Fibroblast of villous mesenchyme (primary cell): ENCODE measurements at places on chromosomes 7 and 10. TPM values are rescaled to one million over a fixed set of nuclear protein-coding genes. Genes with fewer than 3 reads are reported as not detected.

DNA sequence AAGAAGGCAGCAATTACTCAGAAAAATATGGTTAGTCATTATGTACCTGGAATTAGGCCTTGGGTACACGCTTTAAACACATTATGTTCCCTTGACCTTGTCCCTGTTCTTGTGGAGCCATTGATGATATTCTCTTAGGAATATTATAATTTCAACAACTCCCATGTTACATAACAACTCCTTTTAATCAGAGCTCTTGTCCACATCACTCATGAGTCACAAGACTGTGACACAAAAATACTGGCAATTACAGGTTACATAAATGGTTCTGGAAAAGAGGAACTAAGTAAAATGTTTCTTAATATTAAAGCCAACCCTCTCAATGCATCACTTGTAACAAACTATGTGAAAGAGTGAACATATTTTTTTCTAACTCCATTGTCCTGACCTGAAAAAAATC lies 143.8 kb upstream of the PCLO start:
- DNase-seq = no peak

The TMEM178B gene
- total RNA-seq = 0.32 and 0.43 TPM in 2 replicates

GRCh38 chr7:98805956-98806838 lies 63.6 kb downstream of the TMEM130 start:
- no peak for DNase-seq

GRCh38 chr10:79472951-79473350 lies 27.5 kb upstream of the ZCCHC24 start:
- DNase-seq = peak; percentile 80

The NFE2L3 gene
- total RNA-seq = 6.1 and 6.9 TPM in 2 replicates

GRCh38 chr7:38428041-38428440 lies 154.6 kb upstream of the TARP start:
- no peak for DNase-seq

DNA sequence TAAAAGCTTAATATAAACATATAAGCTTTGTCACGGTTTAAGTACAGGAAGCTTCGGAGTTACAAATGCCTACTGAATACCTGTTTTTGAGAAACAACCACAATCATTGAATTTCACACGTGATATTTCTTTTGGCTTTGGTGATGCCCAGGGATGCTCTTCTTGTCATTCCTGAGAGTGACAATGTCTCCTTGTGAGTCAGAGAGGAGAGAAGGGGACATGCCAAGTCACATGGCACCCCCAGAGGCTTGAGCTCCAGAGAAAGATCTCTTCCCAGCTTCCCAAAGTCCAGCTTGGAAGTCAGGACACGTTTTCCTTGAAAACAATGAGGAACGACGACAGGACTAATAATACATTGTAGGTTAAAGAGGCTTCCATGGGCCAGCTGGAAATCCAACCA lies 242.4 kb downstream of the ARHGAP21 start:
- DNase-seq = no peak

DNA sequence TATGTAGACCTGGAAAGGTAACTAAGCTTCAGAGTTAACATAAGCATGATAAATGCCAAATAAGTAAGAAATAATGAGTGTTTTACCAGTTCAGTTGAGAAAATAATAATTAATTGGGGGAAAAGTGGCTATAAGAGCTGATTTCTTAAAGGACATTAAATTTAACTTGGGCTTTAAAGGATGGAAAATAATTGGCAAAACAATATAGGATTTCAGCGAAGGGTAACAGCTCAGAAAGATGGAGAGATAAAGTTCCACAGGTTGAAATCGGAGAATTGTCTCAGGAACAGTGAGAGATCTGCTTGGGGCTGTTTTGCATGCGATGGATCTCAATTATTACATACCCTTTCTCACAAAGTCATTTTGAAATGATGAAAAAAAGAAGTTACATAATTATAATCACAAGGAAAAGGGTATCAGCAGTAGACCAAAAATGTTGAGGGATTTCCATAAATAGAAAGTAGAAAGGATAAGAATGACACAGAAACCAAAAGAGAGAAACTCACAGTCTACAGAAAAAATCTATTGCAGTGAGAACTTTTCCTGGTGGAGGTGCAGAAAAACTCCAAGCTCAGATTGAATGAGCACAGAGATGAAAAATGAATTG lies 40.1 kb upstream of the ITGB8 start:
- no peak for DNase-seq

- no peak for DNase-seq
Measured at GRCh38 chr10:3613318-3613717, 171.7 kb downstream of the KLF6 start.

DNA sequence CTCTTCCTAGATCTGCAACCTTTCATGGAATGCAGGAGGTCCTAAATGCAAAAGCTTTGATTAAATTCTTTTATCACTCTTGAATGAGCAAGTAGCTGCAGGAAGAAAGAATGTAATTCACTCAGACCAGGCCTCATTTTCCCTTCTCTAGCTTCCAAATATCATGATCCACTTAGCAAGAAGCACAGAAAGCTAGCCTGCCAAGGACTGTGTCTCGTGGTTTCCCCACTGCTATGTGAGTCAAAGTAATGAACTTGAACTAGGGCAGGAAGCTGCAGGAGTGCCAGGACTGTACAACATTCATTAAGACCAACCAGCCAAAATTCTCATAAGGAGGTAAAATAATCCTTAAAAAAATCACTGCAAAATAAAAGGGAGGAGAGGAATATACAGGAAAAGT lies 379.2 kb downstream of the CALN1 start:
- DNase-seq = no peak

GRCh38 chr7:37759526-37759925 lies 76.0 kb downstream of the GPR141 start:
- DNase-seq = no peak

DNA sequence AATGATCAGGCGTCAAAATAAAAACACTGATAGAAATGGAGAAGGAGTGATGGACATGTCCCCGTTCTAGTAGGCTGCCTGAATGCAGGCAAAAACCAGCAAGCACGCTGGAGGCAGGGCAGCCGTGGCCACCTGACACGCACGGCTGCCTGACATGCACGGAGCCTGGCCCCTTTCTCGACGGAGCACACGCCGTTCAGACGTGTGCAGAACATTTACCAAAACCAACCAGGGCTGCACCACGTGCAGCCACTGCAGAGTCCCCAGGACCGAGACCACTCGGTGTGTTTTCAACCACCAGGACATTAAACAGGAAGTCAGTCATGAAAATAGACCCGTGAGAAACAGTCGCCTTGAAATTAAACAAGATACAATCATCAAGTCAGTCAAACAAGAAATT lies 61.9 kb upstream of the NKX6-2 start:
- DNase-seq = no peak

- peak; percentile 23 for DNase-seq
Measured at GRCh38 chr10:44102726-44103255, 282.1 kb downstream of the CXCL12 start.

- DNase-seq = no peak
Measured at GRCh38 chr7:70695795-70696083, 436.2 kb upstream of the GALNT17 start.

The RASA4B gene
- 2.3 and 3.5 TPM in 2 replicates for total RNA-seq

- DNase-seq = no peak
Measured at GRCh38 chr10:69749178-69750010, 52.3 kb upstream of the COL13A1 start.

The CUEDC2 gene
- 51.0 and 54.8 TPM in 2 replicates for total RNA-seq

DNA sequence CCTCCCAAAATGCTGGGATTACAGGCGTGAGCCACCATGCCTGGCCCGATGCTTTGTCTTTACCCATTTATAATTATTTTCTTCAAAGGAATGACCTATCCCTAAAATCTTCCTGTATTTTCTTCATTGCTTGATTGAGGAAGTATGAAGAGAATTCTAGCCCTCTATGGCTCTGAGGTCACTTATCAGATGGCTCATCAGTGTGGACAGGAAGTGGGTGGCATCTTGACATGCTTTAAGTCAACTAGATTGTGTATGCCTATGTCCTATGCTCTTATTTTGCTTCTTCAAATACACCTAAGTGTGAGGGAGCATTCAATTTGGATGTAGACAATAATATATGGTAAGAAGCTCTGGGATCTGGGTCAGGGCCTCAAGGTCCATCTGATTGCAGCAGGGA lies 1020.5 kb downstream of the LRMDA start:
- DNase-seq = no peak

- peak; percentile 57 for DNase-seq
Measured at GRCh38 chr10:60281792-60282353, 107.8 kb downstream of the ANK3 start.

GRCh38 chr10:48600645-48601505 lies 4.0 kb downstream of the ARHGAP22 start:
- DNase-seq = no peak

DNA sequence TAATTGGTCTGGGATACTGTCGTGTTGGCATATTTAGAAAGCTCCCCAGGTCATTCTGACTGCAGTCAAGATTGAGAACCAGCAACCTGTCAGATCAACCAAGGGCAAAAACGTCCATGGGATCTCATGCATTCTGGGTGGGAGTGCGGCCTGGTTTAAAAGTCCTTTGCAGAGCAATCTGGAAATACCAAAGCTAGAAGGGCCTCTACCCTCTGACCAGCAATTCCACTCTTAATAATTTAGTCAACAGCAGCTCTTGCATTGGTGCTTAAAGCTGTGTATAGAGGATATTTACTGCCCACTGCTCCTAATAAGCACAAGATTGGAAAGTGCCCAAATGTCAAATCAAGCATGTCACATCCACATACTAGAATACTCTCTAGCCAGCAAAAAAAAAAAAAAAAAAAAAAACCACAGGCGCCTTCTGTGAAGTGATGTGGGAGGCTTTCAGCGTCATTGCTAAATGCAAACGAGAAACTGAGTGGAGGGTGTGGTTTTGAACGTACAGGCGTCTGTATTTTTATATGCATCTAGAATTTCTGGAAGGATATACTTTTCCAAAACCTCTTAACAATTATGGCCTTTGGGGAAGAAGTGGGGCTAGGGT lies 44.8 kb upstream of the HSPA12A start:
- no peak for DNase-seq

DNA sequence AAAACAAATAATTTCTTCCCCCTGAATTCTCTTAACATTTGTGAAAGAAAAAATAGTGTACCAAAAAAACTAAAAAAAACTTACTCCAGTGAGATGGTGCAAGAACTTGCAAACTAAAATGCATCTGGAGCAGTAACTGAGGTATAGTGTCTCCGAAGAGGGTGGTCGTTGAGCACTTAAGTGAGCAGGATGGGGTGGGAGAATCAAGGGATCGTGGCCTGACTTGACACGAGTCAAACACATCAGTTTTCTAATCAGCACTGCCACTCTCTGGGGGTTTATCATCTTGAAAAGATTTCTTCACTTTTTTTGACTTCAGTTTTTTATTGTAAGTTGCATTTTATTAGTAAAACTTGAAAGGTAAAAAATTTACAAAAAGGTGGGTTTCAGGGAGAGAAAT lies 2.5 kb downstream of the ZNF273 start:
- DNase-seq = no peak

GRCh38 chr7:138345567-138345966 lies 114.5 kb upstream of the TRIM24 start:
- DNase-seq = no peak

GRCh38 chr7:116241291-116241690 lies 31.0 kb downstream of the TES start:
- no peak for DNase-seq

The CACNB2 gene
- under 0.01 and 1.3 TPM in 2 replicates for total RNA-seq

GRCh38 chr10:61097026-61097425 lies 153.0 kb upstream of the RHOBTB1 start:
- DNase-seq = no peak

The FGFBP3 gene
- 0.86 and 0.97 TPM in 2 replicates for total RNA-seq

- DNase-seq = no peak
Measured at GRCh38 chr7:149267733-149268132, 5.7 kb downstream of the ZNF783 start.

DNA sequence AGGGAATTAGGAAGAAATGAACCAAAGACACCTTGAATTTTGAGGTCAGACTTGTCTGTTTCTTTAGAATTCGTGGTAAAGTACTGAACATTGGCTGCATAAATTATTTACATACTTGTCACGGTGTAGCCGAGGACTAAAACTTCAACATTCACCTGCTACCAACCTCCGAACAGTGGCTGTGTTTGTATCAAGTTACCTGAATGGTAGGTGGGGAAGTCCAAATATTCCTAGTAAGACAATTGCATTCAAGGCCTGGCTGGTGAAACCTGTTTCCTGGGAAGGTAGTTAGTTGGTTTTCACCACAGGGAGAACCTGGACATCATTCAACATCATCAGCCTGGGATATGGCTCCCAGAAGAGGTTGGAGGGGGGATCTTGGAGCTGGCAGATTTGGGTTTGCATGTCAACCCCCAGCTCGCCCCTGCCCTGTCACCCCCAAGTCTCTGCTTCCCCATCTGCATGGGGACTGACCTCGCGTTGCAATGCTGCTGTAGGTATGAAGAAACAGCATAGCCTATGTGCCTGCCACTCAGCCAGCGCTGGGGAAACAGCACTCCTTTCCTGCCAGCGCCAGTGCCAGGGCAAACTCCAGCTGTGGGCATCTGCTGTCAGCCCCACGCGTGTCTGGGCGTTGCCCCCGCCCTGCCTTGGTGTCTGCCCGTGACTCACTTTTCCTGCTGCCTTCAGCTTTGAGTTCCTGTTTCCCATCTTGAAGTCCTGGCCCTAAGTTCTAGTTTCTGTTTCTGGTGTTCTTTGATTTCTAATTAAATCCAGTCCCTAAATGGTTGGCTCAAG lies 12.7 kb upstream of the LARP4B start:
- peak; percentile 59 for DNase-seq

GRCh38 chr7:94050046-94050445 lies 45.9 kb upstream of the BET1 start:
- DNase-seq = no peak

DNA sequence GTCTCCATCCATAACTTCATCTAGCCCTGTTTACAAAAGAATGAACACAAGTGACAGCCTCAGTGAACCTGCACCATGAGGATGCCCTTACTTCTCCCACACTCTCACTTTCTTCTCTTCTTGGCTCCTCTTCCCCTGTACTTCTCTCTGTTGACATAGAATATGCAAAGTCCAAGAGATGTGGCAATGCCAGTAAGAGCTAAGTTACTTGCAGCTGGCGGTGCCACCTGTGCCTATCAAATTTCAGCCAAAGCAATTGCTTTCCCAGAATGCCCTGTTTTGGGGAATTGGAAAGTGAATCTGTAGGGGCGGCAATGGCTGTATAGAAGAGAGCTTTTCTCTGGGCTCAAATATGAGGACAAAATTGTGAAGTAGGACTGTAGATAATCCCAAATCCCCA lies 557.8 kb downstream of the AUTS2 start:
- no peak for DNase-seq

- no peak for DNase-seq
Measured at GRCh38 chr7:91185771-91186170, 78.5 kb upstream of the FZD1 start.

The GPRIN2 gene
- not detected in 2 replicates for total RNA-seq

DNA sequence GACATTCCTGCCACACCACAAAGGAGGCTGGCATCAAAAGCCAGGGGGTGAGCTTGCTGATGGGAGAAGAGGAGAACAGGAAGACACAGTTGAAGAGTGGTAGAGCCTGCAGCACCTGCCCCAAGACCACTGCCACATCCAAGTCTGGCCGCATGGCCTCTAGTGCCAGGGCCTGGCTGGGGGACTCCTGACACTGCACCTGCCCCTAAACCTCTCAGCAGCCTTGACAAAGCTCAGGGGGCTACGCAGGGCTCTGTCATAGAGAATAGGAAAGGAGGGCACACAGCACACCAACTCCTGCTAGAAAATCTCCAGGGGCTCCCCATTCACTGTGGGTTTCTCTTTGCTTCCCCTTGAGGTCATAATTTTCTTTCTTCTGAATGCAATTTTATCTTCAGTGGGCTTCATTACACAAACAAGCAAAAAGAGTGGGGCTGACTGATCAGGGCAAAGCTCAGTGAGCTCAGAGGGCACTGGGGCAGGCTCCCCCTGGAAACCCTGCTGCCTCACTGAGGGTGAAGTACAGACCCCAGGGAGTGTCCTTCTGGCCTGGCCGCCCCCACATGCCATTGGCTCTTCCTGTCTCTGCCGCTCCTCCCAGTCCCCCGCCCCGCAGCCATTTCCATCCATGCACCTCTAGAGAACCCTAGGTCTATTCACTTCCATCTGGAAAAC lies 37.2 kb downstream of the VOPP1 start:
- DNase-seq = no peak
